ENCODE measurements at places on chromosomes 16 and 17. TPM values are rescaled to one million over a fixed set of nuclear protein-coding genes. Genes with fewer than 3 reads are reported as not detected.

DNA sequence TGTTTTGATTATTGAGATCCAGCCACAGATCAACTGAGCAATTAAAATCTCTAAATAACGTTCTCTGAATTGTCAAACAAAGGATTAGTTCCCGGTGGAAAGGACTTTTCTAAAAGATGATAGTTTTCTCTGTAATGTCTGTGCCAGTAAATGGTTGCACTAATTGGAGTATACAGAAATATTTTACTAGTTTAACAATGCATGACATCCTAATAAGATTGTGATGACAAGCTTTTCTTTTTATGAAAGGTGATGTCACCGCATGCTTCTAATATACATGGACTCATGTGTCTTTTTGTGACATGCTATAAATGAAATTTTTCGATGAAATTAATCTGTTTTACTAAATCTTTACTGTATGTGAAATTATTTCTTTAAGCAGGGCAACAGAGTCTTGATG, 211.1 kb downstream of the IRX3 start:
- DNase-seq, result no peak

The CCL16 gene
- not detected for total RNA-seq

DNA sequence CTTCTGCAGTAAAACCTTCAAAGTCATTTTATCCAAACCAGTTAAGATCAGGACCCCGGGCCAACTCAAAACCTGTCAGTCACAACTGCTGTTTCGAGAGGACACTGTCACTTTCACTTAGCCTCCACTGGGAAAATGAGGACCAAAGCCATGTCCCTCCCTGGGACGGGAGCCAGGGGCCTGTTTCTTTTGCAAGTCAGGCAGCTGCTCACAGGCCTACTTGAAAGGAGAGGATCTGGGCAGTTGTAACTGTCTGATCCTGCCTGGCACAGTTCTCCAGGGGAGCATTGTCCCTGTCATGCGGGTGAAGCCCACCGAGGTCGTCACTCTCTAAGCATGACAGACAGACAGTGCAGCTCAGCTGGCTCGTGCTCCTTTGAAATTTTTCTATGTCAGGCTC, 276.2 kb downstream of the NPIPA8 start:
- no peak for DNase-seq

The DPEP3 gene
- total RNA-seq, result 0.13 TPM

The MYH8 gene
- not detected for total RNA-seq

GRCh38 chr16:57089406-57089805, 3.0 kb upstream of the CPNE2 start:
- DNase-seq, result no peak

The MT2A gene
- total RNA-seq, result 318 TPM

GRCh38 chr16:58110571-58111301, 18.4 kb downstream of the CFAP20 start:
- no peak for DNase-seq

GRCh38 chr16:63512910-63513309, 1476.7 kb upstream of the CDH8 start:
- no peak for DNase-seq

GRCh38 chr16:80362816-80363215, 178.0 kb upstream of the DYNLRB2 start:
- no peak for DNase-seq

DNA sequence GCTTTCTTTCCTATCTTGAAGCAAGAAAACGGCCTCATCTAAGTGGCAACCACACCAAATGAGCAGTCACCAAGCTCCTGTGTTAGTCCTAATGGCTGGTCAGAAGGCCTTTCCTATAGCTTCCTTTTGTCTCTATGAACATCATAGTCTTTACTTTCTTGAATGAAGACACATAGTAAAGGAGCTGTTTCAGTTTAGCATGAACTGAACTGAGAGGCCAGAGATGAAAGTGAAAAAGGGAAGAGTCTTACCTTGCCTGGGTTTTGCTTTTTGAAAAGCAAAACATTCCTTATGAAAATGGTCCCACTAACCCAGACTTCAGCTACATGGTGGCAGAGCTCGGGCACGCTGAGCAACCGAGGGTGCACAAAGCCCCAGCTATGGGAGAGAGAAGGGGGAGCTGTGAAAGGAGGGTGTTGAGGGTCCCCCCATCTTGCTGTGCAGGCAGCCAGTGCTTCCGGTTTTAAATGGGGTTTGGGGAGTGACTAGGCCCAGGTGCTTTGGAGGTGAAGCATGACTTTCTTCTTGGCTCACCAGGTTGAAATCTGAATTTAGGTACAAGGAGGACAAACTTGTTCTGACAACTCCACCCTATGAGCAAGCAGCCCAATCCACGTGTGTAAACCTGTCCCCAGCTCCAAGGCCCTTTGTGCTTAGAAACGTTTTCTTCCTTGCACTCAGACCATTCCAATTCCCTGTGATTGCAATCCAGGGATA, 9.1 kb upstream of the PSMC3IP start:
- DNase-seq, result no peak

The GSDMA gene
- total RNA-seq, result 0.35 TPM

The SEC14L5 gene
- 14.9 TPM for total RNA-seq

Data from heart left ventricle (tissue), 16 donors.